ENCODE measurements at places on chromosomes 12 and 14.

- DNase-seq, result no peak
Measured at GRCh38 chr12:107635139-107635538, 50.5 kb upstream of the PWP1 start.

- DNase-seq, result no peak
Measured at GRCh38 chr14:75548544-75548943, 26.3 kb downstream of the BATF start.

GRCh38 chr14:34931206-34931605, 51.6 kb upstream of the SRP54 start:
- DNase-seq, result no peak

- DNase-seq, result peak; percentile 65
Measured at GRCh38 chr12:59980476-59980875, 384.6 kb downstream of the SLC16A7 start.

GRCh38 chr14:105312973-105313372, 1.6 kb upstream of the PACS2 start:
- no peak for DNase-seq

GRCh38 chr12:12506496-12506890, 56.2 kb downstream of the DUSP16 start:
- DNase-seq, result no peak

- DNase-seq, result no peak
Measured at GRCh38 chr12:92398565-92399309, 253.1 kb upstream of the BTG1 start.

DNA sequence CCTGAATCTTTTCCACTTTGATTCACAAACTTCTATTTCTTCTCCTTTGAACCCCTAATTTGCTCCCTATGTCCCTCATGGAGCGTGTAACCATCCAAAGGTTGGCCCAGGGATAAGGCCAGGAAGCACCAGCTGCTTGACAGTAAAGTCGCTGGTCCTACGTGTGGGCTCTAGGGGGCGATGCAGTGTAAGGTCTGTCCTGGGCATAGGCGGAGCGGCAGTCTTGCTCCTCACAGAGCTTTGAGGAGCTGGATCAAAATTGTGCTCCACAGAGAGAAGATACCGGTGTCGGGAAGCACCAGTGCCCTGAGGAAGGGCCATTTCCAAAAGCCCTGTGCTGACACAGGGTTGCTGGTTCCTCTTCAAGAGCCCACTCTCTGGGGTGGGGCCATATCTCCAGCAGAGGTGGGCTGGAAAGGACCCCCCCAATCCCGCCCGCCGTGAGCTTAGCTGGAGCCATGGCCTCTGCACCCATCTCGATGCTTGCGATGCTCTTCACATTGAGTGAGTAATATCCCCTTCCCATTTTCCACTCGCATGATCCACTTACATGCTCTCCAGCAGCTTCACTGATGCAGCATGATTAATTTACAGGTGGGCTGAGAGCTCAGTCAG, 49.9 kb upstream of the OR4E1 start:
- no peak for DNase-seq

GRCh38 chr12:39830852-39831520, 211.4 kb upstream of the ABCD2 start:
- DNase-seq, result no peak
